ENCODE measurements at places on chromosomes 3 and 15.

- DNase-seq = no peak
Measured at GRCh38 chr15:73840771-73841170, 32.6 kb upstream of the TBC1D21 start.

- DNase-seq = peak; percentile 23
Measured at GRCh38 chr3:20546636-20547035, 360.6 kb upstream of the SGO1 start.

- no peak for DNase-seq
Measured at GRCh38 chr3:45595364-45596195, 1.0 kb downstream of the LIMD1 start.

DNA sequence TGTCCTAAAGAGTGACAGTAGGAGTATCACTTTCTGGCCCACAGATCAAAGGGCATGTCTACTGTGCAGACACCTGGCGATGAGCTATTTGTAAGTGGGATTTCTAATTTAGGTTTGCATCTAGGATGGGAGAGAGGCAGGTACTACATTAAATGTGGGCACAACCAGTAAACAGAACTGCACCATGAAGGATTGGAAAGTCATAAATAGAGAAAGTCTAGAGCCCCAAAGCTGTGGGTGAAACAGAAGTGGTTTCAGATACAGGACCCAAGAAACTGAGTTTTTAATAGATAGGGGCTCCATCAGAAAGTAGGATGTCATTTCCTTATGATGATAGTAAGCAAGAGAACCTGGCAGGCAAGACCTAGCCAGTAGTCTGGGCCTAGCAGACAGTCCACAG lies 35.2 kb upstream of the SPPL2A start:
- no peak for DNase-seq

- no peak for DNase-seq
Measured at GRCh38 chr15:53129121-53129904, 339.2 kb upstream of the ONECUT1 start.

All from GM03348 (cell line).